Omental fat pad (tissue), 4 donors: ENCODE measurements at places on chromosomes 5 and 9.

GRCh38 chr9:21070171-21070571 lies 7.6 kb downstream of the IFNB1 start:
- no peak for DNase-seq

DNA sequence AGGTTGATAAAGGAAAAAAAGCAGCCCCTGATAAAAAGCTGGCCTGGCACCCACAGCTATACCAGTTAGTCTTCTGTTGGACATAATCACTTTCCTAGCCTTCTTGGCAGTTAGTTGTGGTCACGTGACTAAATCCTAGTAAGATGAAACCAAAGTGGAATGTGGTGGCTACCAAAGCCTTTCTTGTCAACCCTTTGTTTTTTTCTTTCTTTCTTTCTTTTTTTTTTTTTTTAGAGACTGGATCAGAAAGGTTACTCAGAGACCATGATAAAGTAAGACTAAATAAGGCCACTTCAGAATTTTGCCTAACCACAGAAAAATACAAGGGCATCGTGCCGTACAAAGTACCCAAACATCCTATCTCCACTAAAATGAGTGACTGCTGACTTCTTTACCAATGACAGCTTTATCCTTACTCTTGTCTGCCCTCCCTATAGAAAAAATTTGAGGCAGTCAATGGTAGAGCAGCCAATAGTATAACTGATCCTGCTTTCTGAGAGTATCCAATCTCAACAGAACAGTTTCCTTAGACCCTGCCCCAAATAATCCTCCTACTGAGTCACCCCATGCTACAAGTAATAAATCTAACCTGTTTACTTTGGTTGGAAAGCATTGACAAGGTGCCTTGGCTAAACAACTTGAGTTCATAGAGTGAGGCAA lies 14.2 kb upstream of the KIF27 start:
- DNase-seq, result no peak

GRCh38 chr5:88374391-88374790 lies 105.7 kb upstream of the TMEM161B start:
- no peak for DNase-seq

GRCh38 chr9:97445119-97445701 lies 33.3 kb downstream of the TDRD7 start:
- DNase-seq, result no peak

DNA sequence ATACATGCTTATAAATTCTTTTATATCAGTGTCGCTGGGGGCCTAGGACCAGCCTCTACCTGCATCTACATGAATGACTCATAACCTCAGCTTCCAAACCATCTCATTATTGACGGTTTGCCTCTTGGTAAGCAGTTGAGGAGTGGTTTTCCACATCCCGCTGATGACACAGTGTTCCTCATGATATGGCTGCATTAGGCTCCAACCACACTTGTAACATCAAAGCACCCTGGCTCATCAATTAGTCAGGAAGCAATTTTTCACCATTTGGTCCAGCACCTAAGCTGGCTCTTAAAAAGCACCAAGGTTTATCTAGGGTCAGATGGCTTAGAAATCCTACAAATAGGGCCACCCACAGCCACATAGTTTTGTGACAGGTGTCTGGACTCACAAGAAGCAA lies 402.4 kb downstream of the ARHGEF28 start:
- no peak for DNase-seq

GRCh38 chr9:123337971-123338370 lies 18.0 kb upstream of the CRB2 start:
- DNase-seq, result no peak

GRCh38 chr9:136696502-136696901 lies 9.2 kb upstream of the AGPAT2 start:
- DNase-seq, result no peak

DNA sequence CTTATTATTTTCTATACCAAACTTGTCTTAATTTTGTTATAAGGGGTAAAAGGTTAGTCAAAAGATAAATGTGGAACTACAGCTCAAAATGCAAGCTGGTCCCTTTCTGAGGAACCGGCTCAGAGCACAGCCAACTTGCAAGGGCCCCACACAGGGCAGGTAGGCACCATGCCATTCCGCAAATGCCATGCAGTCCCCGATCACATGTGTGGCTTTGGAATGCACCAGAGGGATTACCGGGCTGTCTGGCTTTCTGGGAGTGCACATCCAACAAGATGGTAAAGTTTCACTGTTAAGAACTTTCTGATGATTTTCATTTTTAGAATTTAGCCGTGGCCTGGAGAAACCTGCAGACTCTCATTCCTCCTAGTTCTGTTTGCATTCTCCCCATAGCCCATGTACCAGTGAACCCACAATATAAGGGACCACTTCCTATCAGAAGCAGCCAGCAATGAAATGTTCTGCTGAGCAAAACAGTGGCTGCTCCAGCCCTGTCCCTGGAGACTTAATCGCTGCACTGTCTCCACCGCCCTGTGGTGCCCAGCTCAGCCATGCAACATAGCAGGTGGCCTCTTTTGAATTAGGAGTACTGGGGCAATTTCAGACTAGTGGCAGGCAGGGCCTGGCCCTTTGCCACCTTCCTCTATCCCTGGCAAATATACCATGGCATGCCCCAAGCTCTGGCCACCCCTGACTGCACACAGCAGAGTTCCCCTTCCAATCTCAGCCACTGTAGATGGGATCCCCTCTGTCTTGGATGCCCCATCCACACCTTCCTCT lies 11.4 kb downstream of the SHB start:
- DNase-seq, result no peak

GRCh38 chr5:123266365-123266764 lies 156.8 kb downstream of the CEP120 start:
- no peak for DNase-seq

DNA sequence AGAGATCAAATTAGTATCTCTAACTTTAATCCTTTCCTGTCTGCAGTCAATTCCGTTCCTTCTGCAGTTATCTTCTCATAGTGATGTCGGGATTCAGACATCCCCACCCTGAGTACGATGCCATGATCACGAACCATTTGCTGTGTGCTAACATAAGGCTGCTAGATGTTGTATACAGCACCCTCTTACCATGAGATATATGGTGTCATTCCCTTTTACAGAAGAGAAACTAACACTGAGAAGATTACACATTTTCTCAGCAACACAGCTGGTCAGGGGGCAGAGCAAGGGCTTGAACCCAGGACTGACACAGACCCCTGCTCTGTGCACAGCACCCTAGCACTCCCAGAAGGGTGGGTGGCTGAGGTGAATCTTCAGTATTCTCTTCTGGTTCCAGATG lies 46.9 kb upstream of the HSD17B4 start:
- DNase-seq, result no peak

DNA sequence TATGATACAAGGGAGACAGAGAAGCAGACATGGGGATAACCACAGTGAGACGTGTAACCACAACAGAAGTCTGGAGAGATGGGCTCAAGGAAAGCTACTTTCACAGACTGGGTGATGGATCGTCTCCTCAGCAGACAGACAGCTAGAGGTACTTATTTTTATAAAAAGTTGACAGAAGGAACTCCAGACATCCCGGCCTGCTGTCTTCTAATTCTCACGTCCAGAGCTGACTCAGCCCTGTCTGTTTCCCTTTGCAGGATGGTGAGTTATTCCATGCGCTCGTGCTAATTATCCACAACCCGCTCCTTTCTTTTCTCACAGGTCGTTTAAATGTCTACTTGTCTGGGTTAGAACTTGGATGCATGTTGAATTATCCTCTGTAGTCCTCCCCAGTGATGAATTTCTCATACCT lies 304.5 kb downstream of the CWC27 start:
- no peak for DNase-seq

- no peak for DNase-seq
These were observed 41.3 kb downstream of the RANBP17 start for GRCh38 chr5:170903075-170903474.

- DNase-seq, result no peak
These were observed 670 bp downstream of the EDIL3 start for GRCh38 chr5:84383816-84384603.

DNA sequence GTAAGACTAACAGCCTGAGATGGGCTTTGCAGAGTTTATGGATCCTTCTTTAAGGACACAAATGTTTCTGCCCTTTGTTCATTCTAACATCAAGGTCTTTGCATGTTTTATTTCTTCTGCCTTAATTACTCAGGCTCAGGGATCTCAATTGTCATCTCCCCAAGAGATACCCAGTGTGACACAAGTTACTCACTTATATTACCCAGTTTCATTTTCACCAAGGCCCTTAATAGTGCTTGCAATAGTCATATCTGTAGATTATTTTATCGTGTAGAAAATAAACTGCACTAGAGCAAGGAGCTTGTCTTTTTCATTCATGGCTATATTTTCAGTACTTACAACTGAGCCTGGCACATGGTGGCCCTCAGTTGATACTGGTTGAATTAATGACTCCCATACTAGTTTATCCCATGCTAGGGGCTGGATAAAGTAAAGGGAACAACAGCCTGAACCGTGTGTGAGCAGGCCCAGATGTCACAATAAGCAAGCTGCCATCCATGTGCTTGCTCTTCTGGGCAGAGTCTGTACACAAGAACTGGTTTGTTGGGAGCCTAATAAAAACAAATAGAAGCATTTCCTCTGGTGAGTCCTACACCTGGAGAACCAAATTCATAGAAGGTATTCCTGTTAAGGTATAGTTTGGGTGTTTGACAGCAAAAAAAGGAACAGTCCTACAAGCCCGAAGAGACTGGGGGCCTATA lies 112.5 kb upstream of the CD180 start:
- DNase-seq, result no peak

DNA sequence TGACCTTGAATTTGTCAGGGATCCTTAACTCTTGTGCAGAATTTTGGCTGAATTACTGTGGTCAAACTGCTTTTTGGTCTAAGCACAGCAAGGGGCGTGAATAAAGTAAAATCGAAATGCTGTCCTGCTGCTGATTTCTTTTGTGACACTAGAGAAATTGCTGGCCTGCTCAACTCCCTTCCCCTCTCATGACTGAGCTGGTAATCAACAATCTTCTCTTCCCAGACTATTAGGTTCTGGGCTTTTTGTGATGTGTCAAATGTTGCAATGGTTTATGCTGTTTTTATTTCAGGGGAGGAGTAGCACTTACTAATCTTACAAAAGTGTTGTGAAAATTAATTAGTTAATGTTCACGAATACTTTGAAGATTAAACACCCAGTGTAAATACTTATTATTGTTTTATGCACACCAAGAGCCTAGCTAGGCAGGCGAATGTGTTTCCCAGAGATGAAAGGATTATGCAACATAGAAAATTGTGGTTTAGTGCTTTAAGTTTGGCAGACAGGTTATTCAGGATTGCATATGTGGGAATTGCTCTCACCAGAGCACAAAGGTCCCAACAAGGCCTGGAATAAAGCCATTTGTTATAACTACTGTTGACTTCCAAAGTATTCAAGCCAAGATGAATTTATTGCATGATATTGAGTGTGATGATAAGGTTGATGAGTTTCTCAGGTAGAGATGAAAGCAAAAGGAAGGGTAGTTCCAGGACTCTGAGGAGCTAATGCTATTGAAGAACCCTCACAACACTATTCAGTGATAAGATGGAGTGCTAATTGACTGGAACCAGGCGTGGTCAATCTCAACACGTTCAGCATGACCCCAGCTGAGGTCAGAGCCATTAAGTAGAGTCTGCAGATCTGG lies 280.7 kb upstream of the ZNF608 start:
- no peak for DNase-seq

- DNase-seq, result no peak
These were observed 2.8 kb downstream of the ALDOB start for GRCh38 chr9:101432740-101433139.
